ENCODE measurements at places on chromosomes 16 and 17. TPM values are rescaled to one million over a fixed set of nuclear protein-coding genes. Genes with fewer than 3 reads are reported as not detected.

ICAM2 gene
- polyA plus RNA-seq: 0.63 TPM

KRTAP4-4 gene
- not detected for polyA plus RNA-seq

USP6 gene
- polyA plus RNA-seq: 0.08 TPM

CA5A gene
- not detected for polyA plus RNA-seq

RPGRIP1L gene
- polyA plus RNA-seq: 2.8 TPM

CDH11 gene
- polyA plus RNA-seq: 3.3 TPM

Data from H1 (cell line).